ENCODE measurements at places on chromosomes 5 and 9.
A peak's percentile ranks its signal among the peaks of the same experiment; 100 is the strongest.

GRCh38 chr9:105023788-105024187 lies 95.8 kb upstream of the ABCA1 start:
- DNase-seq = no peak

GRCh38 chr9:7368410-7369292 lies 430.9 kb downstream of the DMAC1 start:
- DNase-seq = no peak

DNA sequence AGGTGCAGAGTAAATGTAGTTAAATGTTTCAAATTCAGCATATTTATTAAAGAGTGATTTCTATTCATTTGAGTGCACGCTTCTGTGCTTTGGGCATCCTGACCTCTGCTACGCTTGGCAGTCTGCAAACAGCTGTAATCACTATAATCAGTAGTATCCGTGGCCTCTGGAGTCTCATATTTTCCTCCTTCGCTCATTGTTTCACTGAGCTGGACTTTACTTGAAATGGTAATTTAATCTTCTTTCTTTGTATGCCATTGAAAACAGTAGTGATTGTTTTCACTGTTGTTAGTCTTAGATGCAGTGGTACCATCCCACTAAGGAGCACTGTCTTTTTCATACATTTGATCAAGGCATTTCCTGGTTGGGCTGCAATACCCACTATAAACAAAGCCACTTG lies 43.5 kb upstream of the CAVIN4 start:
- no peak for DNase-seq

GRCh38 chr5:157721159-157721558 lies 10.1 kb upstream of the THG1L start:
- DNase-seq = no peak

DNA sequence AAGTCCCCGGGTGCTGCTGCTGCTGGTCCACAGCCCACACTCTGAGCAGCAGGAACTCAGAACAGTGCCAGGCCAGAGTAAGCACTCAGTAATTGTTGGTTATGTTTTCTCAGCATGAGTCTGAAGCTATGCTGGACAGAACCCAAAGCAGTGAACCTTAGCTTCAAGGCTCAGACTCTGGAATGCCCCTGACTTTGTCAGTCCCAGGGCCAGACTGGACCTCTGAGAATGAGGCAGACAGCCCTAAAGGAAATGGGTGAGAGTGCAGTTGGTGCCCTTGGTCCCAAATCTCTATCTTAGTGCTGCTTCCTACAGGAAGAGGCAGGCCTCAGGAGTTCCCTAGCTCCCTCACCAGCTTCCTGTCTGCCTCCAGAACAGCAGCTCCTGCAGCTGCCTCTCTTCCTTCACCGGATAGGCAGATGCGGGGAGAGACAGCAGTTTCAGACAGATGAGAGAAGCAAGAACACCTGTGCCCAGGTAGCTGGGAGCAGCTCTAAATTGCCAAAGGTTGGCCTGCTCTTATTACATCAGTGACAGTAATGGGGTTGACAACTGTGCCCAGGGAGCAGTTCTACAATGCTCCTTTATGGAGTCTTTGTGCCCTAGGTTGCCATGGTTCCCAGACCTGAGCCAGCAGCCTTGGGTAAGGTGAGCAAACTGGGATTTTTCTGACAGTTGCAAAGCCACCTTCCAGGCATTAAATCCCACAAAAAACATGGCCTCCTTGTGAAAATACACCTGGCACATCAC lies 82.2 kb upstream of the CXCL14 start:
- no peak for DNase-seq

GRCh38 chr9:86926145-86926544 lies 21.2 kb downstream of the GAS1 start:
- DNase-seq = no peak

DNA sequence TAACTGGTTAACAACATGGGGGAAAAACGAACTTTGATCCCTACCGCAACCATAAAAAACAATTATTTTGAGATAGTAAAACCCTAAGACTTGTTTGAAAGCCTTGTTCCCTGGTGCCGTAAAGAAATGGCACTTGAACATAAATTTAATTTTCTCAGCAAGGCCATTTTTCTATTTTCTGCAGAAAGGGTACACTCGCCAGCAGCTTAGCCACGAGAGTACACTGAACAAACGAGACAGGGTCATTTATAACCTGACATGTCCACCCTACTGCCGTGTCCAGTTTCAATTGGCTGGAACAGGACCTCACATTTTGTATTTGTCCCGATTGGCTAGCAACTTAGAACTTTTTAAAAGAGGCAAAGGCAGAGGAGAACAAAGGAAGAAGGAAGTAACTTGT lies 26.8 kb downstream of the FBXW11 start:
- DNase-seq = no peak

- DNase-seq = peak; percentile 89
Measured at GRCh38 chr5:177389241-177390169, 5.3 kb downstream of the SLC34A1 start.

- no peak for DNase-seq
Measured at GRCh38 chr5:137403869-137404268, 95.3 kb downstream of the SPOCK1 start.

DNA sequence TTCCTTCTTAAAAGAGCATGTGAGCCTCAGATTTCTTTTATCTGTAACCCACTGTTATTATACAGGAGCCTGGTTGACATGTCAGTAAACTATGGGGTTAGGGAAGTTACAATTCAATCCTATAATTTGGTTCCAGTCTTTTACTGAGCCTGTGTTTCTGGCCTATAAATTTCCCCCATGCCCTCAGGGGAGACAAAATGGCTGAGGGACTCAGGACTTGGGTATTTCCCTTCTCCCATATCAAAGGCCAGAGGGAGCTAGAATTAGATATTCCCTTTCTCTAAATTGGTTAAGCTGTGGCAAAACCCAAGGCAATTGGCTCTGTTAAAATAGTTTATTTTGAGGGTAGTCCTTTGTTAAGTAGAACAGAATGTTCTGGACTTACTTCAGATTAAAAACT lies 823.2 kb downstream of the TLE1 start:
- no peak for DNase-seq

GRCh38 chr9:123978981-123979380 lies 32.6 kb upstream of the LHX2 start:
- DNase-seq = no peak

DNA sequence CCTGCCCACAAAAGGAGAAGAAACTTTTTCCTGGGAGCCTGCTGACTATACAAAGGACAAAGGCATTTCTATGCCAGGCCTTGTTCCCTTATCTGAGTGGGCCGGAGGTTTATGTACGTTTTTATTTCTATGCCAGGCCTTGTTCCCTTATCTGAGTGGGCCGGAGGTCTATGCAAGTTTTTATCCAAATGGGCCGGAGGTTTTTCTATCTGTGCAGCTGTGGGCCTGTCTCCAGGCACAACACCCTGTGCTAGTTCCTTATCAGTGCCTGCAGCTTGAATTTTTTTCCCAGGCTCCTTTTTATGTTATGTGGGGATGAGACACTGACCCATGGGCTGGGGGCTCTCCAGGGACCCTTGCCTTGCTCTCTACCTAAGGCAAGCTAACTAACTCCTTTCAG lies 5.5 kb downstream of the SLC25A2 start:
- no peak for DNase-seq

DNA sequence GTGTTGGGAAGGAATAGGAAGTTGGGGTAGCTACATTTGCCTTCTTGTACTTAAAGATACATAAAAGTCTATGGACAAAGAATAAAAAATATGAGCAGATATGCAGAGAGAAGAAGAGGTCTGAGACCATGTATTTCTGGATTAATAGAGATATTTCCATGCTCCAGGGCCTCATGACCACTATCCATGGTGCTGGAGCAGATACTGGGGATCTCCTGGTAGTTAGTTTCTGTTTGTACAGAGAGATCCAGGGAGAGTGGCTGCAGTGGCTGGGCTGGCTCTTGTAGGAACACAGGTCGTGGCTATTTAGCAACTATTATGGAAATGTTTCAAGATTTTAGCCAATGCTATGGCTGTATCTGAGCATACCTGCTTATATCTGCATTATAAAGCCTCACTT lies 184.2 kb upstream of the TMEM161B start:
- no peak for DNase-seq

GRCh38 chr9:120891884-120892747 lies 15.1 kb upstream of the PHF19 start:
- DNase-seq = no peak

DNA sequence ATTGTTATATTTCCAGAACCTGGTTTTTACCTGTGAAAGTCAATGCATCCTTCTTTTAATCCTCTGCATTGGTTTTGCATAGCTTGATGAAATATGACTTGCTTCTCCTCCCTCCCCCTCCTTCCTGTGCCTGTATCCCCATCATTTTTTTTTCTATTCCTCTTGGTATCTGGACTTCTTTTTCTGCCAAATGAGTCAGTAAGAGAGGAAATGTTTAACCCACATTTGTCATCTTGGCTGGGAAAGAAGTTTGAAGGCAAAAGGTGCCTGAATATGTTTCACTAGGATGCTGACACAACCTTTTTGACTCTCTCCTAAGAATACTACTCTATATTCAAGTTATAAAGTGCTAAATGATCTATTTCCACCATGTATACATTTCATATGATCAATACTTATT lies 35.5 kb upstream of the CDKN2B start:
- no peak for DNase-seq

GRCh38 chr5:58810086-58810485 lies 227.2 kb downstream of the RAB3C start:
- DNase-seq = no peak

GRCh38 chr9:34454571-34455065 lies 3.8 kb downstream of the FAM219A start:
- no peak for DNase-seq

GRCh38 chr5:126998201-126998631 lies 32.1 kb downstream of the MARCHF3 start:
- DNase-seq = no peak

DNA sequence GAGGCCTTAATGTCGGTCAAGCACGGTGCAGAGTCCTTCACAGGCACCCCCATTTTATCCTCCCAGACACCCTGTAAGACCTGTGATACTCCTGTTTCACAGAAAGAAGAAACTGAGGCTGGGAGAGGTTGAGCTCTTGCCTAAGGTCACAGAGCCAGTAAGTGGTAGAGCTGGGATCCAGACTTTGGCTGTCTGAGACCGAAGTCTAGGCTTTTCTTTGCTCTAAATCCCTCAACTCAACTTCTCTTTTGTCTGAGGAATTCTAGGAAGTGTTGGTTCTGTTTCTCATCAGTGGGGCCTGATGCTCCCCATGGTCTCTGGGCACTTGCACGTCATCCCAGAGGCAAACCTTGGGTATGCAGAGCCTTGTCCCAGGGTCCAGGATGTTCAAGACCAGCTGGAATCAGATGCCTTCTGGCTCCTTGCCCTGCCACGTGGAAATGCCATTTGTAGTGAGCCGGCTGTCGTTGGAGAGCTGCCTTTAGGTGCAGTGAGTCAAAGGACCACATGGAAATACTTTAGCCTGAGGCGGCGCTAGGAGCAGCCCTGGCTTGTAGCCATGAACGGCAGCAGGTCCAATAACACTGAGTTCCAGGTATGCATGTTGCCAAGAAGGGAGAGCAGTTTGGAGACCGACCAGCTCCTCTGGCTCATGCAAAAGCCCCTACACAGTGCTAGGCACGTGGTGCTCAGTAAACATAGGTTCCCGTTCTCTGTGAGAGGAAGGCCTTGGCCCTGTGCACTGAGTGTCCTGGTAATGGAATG lies 9.2 kb downstream of the DCANP1 start:
- DNase-seq = no peak

- no peak for DNase-seq
Measured at GRCh38 chr5:135526924-135527323, 8.8 kb downstream of the NEUROG1 start.

- no peak for DNase-seq
Measured at GRCh38 chr5:135269931-135270421, 129.1 kb downstream of the MACROH2A1 start.

GRCh38 chr9:18739641-18740318 lies 265.8 kb downstream of the ADAMTSL1 start:
- no peak for DNase-seq

DNA sequence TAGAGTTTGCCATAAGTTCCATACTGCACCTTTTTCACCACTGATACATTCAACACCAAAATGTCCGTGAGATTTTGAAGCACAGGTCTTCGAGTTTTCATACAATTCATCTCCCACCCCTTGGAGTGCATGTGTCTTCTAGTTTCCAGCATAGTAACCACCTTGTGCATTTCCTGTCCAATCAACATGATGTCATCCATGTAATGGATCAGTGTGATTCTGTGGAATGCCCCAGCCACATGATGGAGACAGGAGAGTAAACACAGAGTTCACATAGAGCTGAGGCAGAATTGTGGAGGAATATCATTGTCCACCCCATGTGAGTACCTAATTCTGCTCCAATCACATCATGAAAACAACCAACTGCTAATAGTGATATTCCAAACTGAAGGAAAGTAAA lies 441.5 kb upstream of the CDH6 start:
- no peak for DNase-seq

- DNase-seq = no peak
Measured at GRCh38 chr9:16959391-16959790, 88.9 kb upstream of the BNC2 start.

DNA sequence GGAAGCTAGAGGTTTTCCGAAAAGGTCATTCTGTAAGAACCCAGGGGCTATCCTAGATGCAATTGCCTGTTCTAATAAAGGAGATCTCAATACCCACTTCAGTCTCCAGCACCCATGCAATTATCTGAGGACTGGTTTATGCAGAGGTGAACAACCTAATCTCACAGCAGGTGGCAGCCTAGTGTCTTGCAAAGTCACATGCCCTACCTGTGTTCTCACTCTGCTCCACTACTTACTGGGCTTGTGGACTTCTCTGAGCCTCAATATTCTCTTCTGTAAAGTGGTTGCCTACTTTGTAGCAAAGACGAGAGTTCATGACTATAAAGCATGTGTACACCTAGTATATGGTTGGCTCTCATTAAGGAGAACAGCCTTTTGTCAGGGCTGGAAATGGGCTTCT lies 21.0 kb upstream of the ALDH1B1 start:
- peak; percentile 2 for DNase-seq

DNA sequence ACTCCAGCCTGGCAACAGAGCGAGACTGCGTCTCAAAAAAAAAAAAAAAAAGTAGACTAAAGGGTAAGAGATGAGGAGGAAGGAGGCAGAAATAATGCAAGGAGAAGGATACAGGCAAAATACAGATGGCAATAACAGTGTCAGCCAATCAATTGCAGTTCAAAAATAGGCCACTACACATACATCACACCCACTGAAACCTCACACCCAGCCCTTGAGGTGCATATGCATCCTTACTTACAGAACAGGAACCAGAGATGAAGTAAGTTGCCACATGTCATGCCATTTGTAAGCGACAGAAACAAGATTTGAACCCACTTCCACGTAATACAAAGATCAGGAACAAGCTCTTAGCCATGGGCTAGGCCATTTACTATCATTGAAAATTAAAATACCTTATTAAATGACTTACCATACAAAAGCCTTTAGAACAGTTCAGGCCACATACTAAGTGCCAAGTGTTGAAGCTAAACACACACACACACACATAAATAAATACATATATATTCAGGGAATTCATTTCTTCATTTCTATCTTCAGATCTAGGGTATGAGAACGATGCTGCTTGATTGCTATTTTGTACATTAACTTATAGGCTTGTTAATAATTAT lies 98.4 kb downstream of the FNBP1 start:
- DNase-seq = peak; percentile 77

Measured in CD4-positive, alpha-beta T cell treated with Interleukin-4 for 4 hours (primary cell).